ENCODE measurements at places on chromosomes 6 and 20. TPM values are rescaled to one million over a fixed set of nuclear protein-coding genes. Genes with fewer than 3 reads are reported as not detected.

LAMA2 gene
- 2.0 TPM for total RNA-seq

DNA sequence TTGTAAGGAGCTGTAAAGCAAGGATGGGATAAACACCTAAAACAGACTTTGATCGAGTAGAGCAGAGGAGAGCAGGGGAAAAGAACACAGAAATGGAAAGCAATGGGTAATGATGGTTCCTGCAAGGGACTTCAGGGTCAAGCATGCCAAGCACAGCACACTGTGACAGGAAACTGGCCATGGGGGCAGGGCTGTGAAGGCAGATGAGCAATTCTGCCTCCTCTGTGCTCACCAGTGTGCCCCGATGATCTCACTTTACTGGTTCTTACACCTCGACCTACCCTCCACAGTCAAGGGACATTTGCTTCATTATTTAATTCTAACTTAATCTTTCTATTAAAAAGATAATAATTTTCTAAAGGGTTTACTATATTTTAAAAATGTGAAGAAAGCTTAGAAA is 21.6 kb upstream of the MYB start:
- no peak for DNase-seq

DNA sequence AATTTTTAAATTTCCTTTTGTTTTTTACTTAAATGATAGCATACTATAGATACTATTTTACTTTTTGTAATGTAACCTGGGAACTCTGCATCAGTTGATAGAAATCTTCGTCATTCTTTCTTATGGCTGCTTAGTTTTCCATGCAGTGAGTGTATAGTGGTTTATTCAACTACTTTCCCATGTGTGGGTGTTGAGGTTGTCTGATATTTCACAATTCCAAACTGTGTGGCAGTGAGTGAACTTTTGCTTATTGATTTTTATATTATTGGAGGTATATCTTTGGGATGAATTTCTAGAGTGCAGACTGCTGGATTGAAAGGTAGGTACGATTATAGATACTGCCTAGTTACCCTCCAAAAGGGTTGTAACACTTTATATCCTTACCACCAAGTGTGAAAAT is 136.5 kb downstream of the CDKAL1 start:
- DNase-seq: no peak

GRCh38 chr6:32790306-32790705 is 26.5 kb downstream of the HLA-DOB start:
- no peak for DNase-seq

PROKR2 gene
- not detected for total RNA-seq

DNA sequence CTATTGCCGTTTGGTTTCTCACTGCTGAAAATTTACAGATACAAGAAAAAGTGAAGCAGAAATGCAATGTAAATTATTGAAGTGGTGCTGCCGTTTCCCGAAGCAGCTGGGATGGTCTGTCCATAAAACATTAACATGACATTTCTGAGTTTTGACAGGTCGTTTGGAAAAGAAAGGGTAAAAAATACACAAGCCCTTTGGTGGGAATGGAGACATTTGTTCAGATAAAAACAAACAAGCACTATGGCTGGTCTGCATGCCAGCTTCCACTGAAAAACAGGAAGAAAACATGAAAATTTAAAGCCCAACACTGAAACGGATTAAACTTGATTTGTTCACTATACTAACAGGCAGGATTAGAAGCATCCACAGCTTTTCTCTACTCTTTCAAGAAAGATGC is 155.2 kb downstream of the FRK start:
- DNase-seq: no peak

RIPPLY2 gene
- not detected for total RNA-seq

SLC17A2 gene
- not detected for total RNA-seq

SIRPD gene
- total RNA-seq: not detected

GRCh38 chr20:5674176-5674660 is 76.0 kb upstream of the SHLD1 start:
- no peak for DNase-seq

LINC00237 gene
- not detected for total RNA-seq

All from endothelial cell (in vitro differentiated cells).